H9 (cell line): ENCODE measurements at places on chromosomes 2 and 18. TPM values are rescaled to one million over a fixed set of nuclear protein-coding genes. Genes with fewer than 3 reads are reported as not detected.
A peak's percentile ranks its signal among the peaks of the same experiment; 100 is the strongest.

- no peak for DNase-seq
Observed at GRCh38 chr2:65501836-65502235, 69.4 kb upstream of the SPRED2 start.

The CYRIA gene
- total RNA-seq = 2.2 and 2.3 TPM in 2 replicates

GRCh38 chr2:227886149-227886548, 14.7 kb downstream of the DAW1 start:
- no peak for DNase-seq

GRCh38 chr2:10956006-10956790, 44.5 kb downstream of the KCNF1 start:
- DNase-seq = no peak

- DNase-seq = no peak
Observed at GRCh38 chr2:74954500-74954874, 4.0 kb upstream of the POLE4 start.

The NDC80 gene
- total RNA-seq = 38.5 and 39.5 TPM in 2 replicates

- no peak for DNase-seq
Observed at GRCh38 chr2:230525682-230526081, 109.7 kb downstream of the SP100 start.

DNA sequence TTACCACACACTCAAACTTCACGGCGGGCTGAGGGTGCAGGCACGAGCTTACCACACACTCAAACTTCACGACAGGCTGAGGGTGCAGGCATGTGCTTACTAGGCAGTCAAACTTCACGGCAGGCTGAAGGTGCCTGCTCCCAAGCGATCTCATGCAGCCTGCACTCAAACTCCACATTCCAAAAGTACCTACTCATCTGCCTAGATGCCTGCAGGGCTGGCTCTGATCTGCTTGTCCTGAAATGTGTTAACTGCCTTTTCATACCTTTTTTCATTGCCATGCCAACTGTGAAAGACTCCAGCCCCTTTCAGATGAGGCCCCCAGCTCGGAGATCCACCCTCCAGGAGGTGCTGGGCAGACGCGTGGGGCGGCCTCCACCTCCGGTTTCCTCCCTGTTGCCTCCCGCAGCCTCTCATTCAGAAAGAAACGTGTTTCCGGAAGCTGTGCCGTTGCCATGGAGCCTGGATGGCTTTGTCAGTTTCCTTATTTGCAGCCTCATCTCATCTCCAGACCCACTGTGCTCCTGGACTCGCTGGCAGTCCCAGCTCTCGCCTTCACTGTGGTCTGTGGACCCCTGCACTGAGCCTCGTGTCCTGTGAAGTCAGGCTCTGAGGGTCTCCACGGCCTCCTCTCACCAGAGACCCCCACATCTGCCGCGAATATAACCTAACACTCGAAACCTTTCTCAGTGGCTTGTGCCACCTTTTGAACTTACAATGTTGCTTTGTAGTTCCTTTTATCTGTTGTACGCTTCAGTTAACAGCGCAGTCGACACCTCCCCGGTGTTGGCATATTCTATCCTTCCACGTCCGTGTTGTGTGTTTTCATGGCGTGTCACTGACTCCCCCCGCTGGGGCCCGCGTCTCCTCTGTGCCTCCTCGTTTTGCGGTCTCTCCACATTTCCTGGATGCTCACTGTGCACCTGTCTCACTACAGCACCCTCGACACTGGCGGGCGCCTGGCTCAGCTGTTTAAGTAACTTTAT, 106.1 kb upstream of the ALKAL2 start:
- DNase-seq = no peak

DNA sequence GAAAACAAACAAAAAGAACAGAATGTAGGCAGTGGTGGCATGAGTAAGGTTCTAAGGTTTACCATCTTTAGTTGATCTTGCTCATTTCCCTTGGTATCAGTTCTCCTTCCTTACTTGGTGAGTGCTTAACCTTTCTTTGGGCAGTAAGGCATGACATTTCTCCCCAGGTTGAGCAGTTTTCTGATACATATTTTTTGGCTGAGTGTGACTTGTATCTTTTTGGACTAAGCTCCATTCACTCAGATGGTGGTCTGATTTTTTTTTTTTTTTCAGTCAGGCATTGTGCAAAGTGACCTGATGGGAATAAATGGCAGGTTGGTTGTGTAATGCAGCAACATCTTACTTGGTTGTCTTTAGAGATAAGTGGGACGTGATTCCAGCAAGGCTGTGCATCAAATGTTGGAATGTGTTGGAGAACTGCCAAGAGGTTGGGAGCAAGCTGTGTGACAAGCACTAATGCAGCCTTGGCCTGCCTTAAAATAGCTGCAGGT, 15.1 kb downstream of the SPTBN1 start:
- DNase-seq = no peak

The FER1L5 gene
- 0.83 and 1.2 TPM in 2 replicates for total RNA-seq

DNA sequence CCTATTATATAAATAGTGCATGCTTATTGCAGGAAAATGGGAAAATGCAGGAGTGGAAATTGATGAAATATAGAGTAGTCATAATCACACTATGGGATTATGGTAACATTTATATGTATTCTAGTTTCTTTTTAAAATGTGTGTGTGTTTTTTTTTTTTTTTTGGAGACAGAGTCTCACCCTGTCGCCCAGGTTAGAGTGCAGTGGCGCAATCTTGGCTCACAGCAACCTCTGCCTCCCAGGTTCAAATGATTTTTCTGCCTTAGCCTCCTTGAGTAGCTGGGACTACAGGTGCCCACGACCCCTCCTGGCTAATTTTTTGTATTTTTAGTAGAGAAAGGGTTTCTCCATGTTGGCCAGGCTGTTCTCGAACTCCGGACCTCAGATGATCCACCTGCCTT, 47.0 kb downstream of the BIRC6 start:
- DNase-seq = no peak

The ITPRIPL1 gene
- 16.1 and 16.3 TPM in 2 replicates for total RNA-seq

- no peak for DNase-seq
Observed at GRCh38 chr2:180203972-180204371, 196.9 kb upstream of the CWC22 start.

GRCh38 chr18:8264116-8264515, 345.1 kb upstream of the RAB12 start:
- no peak for DNase-seq

DNA sequence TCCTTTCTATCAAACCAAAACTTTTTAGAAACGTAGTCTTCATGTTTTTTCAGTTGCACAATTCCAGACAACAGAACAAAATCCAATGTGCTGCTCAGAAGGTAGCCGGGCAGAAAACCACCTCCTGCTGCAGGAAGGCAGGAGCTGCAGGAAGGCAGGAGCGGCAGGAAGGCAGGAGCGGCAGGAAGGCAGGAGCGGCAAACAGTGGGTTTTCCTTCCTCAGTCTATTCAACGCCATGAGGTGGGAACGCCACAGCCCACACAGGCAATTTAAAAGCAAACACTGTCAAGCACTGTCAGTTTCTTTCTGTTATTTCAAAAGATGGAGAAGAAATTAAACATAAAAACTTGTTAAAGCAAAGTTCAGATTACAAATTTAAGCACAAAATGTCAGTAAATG, 601.2 kb upstream of the SALL3 start:
- DNase-seq = no peak

The UGT1A5 gene
- total RNA-seq = not detected in 2 replicates

The ING5 gene
- total RNA-seq = 60.4 and 66.0 TPM in 2 replicates

DNA sequence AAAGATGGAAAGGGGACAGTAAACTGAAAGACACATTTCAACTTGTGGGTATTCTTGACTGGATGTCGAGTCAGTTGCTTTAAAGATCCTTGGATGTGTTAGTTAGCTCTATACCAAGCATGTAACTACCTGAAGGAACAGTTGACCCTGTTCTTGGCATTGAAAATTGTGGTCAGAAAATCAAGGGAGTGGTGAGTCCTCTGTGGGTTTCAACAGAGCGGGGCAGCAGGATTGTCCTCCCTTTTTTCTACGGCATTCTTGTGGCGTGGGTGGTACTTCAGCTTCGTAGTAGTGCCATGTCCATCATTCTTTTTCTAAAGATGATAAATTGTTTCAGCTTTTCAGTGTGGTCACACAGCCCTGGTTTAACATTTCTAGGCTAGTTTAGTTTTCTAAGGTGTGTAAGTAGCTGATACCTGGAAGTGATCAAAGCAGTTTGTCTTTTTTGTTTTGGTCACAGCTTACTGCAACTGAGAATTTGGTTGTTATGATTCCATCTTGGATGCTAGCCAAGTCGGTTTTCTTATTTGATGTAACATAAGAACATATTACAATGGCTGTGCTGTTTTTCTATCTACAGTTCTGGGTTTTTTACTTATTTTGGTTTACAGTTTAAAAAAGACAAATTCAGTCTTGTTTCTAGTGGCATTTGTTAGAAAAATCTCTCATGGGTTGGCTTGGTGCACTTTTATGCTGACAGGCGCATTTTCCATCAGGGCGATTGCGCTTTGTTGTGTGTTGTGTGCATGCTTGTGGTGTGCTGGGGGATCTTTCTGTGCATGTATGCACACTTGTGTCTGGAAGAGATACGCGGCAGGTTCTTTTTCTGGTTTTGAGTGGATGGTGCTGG, 84.7 kb downstream of the ZNF407 start:
- DNase-seq = no peak

The OTX1 gene
- total RNA-seq = 0.11 and 0.13 TPM in 2 replicates

- DNase-seq = no peak
Observed at GRCh38 chr2:199524689-199525574, 67.2 kb upstream of the SATB2 start.

The NOSTRIN gene
- not detected in 2 replicates for total RNA-seq

GRCh38 chr2:198545411-198545810, 741.0 kb downstream of the PLCL1 start:
- peak; percentile 29 for DNase-seq

- DNase-seq = no peak
Observed at GRCh38 chr2:181566334-181567032, 90.4 kb downstream of the CERKL start.
